ENCODE measurements at places on chromosomes 4 and X.

GRCh38 chrX:8724300-8724699 lies 7.6 kb downstream of the ANOS1 start:
- no peak for DNase-seq

DNA sequence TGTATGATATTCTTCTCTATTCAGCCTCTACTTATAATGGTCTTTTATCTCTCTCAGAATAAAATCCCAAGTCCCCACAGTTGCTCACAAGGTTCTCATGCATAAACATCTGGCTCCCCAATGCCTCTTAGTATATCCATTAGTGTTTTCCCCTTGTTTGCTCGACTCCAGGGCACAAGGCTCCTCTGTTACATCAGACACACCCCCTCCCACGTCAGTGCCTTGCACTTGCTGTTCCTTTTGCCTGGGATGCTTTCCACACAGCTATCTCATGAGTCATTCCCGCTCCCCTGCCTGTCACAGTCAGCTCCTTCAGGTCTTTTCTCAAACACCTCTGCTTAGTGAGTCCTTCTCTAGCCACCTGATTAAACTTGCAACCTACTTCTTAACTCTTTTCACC lies 260.2 kb downstream of the IL1RAPL1 start:
- peak; percentile 3 for DNase-seq

GRCh38 chr4:88005076-88005475 lies 2.4 kb upstream of the PKD2 start:
- peak; percentile 89 for DNase-seq

DNA sequence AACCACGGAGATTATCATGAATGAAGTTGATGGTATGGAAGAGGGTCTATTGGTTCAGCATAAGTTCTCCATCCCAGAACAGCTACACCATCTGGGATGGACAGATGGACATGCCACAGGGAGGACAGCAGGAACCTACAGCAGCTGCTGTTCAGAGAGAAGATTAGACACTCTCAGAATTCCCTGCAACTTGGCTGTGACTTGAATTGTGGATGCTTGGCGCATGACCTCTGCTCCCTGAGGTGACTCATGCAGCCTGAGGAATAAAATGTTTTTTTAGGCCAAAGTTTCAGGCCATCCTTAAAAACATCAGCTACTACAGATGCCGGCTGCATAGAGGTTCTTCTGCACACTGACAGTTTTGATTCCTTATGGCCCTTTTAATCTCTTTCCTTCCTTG lies 97.3 kb downstream of the RS1 start:
- peak; percentile 43 for DNase-seq

GRCh38 chrX:150913511-150913910 lies 15.0 kb upstream of the CD99L2 start:
- DNase-seq: peak; percentile 77

DNA sequence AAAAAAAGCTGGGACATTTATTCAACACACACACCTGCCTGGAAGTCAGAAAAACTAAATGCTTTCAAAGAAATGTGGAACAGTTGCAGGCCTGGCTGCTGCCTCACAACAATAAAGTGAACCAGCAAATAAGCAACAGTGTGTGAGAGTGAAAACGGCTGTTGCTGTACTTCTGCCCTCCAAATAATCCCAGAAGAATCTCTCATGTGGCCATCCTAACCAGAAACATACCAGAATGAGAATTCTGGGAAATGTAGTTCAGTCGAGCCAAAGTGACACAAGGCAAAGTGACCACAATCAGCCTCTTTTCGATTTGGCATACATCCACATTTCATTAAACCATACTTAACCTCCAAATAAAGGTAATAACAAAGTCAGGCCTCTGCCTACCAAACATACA lies 204.5 kb downstream of the SLC7A11 start:
- DNase-seq: peak; percentile 67

DNA sequence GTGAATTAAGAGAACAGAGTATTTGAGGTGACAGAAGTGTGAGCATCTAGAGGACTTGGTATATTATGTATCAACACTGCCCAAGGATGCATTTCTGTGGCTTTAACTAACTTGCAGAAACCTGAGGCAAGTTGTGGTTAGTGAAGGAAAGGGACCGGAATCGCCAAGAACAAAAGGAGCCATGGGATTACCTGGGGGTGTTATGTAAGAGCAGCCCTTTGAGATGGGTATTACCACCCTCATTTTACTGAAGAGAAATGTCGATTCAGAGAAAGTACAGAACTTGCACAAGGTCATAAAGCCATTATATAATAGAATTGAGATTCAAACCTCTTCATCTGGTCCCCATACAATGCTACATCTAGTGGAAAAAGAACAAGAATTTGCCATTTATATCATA lies 14.3 kb downstream of the TENM3 start:
- DNase-seq: no peak

DNA sequence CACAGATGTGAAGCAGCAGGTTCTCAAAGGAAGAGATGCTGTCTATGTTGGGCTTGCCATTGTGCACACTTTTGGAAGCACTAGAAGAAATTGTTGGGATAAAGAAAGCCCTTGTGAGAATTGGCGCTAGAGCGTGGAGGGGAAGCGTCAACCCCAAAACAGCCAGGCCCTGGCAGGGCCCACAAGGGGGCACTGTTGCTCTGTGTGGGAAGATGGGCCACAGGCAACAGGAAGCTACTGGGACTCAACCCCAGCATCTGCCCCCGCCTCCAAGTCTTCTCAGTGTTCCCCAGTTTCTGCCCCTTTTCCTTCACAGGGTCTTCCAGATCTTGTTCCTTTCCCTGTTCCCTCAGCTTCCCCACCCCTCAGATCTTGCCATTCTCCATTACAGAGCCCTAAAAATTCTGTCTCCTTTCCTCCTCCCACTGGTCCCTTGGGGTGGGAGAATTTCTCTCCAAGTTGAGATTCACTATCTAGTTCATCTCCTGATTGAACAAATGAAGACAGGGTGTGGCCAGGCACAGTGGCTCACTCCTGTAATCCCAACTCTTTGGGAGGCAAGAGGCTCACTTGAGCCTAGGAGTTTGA lies 85.5 kb downstream of the STARD8 start:
- DNase-seq: peak; percentile 29

DNA sequence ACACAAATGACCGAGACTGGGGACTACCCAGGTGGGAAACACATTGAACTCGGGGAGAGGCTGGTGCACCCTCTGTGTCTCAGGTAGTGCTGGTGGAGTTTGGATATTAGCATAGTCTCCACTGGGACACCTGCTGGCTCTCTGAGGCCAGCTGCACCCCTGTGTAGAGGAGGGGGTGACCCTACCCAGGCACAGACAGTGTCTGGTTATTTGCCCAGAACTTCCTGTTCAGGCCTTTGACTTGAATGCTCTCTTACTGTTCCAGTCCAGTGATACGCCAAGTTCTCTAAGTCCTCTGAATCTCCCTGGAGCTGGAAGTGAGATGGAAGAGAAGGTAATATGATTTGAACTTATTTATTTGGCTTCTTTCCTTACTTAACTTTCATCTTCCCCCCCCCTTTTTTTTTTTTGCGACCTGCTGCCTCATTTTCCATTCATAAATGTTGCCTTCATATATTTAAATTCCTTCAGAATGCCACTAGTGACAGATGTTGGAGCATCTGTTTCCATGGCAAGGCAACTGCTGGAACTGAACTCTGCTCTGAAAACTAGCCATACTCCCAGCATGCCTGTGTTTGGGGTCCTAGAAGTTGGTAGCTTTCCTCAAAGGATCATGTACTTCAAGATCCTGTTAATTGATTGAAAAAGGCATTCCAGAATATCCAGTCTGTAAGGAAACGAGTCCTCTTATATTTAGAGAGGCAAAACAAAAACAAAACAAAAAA lies 76.7 kb downstream of the AASDH start:
- no peak for DNase-seq

DNA sequence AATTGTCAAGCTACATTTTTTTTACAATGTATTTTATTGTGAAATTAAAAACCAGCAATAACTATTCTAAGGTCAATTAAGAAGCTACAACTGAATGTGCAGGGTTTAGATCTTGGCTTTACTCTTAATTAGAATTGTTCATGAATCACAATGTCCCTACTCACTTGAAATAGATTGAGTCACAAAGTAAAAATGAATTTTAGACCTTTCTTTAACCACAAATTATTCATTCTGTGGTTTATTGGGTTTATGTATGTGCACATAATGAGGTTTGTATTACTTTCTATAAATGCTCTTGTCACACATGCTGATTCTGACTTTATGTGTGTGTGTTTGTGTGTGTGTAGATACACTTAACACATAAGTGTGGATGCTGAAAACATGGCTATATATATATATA lies 647.0 kb upstream of the AADAT start:
- peak; percentile 54 for DNase-seq

GRCh38 chr4:153792618-153793247 lies 3.9 kb upstream of the SFRP2 start:
- DNase-seq: no peak

- no peak for DNase-seq
Observed at GRCh38 chr4:174713821-174714220, 115.2 kb downstream of the GLRA3 start.

GRCh38 chrX:44514272-44514671 lies 28.4 kb downstream of the FUNDC1 start:
- no peak for DNase-seq

DNA sequence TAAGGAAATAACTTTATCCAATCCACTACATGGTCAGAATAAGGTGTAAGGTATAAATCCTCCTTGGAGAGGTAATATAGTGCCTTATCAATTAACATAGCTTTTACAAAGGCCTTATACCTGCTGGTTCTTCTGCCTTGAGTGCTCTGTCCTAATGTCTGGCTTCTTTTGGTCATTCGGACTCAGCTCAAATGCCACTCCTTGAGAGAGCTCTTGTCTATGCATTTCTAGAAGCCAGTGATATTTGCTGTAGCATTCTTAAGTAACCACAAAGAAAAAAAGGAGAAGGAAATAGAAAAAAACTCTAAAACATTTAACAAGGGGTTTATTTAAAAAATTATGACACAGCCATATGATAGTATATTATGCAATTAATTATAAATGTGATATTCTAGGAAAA lies 444.8 kb upstream of the SLIT2 start:
- peak; percentile 30 for DNase-seq

- DNase-seq: no peak
Observed at GRCh38 chrX:15873566-15873965, 19.0 kb upstream of the AP1S2 start.

DNA sequence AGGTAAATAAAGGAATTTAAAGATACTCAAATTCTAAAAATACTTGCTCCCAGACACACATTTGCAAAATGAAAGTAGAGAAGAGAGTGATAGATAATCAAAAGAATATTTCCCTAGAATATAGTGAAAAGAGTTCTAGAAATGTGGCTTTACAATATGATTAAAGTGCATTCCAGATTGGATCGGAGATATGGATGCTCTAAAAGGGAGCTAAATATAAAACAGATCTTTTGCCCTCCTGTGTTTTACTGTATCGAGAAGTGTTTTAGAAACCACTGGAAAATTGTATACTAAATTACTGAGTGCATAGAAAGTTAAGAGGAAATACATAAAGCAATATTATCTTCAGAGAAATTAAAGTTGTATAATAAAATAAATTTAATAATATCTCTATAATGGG lies 1392.0 kb downstream of the TECRL start:
- DNase-seq: no peak

DNA sequence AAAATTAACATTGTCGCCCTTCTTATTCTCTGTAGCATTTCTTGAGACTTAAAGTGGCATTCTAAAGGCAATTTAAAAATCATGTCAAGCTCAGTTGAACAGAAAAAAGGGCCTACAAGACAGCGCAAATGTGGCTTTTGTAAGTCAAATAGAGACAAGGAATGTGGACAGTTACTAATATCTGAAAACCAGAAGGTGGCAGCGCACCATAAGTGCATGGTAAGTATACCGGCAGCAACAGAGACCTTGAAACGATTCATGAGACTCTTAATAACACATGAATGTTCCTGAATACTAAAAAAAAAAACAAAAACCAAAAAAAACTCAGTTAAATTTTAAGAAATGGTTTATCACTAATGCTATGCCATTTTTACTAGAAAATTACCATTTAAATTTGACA lies 82.4 kb upstream of the HPRT1 start:
- peak; percentile 36 for DNase-seq

DNA sequence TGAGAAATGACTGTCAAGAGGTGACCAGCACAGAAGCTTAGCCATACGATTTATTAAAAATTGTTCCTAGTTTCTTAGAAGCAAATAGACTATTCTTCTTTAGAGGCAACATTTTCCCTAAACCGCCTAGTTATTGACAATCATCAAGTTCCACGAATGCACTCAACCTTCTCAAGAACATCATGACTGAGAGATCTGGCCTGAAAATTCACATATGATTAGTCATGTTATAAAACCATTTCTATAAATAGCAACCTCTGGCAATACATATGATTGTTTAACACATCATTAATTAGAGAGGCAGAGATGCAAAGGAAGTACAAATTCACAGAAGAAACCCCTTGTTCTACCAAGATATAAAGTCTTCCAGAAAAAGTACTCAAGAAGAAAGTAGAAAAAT lies 6.7 kb downstream of the NUP62CL start:
- no peak for DNase-seq

DNA sequence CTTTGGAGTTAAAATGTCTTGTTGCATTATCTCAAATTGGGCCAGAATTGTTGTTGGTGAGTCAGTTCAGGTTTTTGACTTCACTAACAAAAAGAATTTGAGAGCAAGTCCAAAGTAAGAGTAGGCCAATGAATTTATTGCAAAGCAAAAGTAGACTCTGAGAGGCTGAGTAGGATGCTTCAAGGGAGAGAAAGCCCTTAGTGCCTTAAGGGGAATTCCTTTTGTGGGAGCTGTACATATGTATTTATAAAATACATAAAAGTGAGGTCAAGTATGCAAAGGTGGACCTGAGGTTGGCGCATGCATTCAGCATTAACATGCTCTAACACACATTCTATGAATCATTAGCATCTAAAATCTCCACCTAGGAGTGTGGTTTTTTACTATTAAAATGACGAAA lies 565.4 kb downstream of the GRXCR1 start:
- DNase-seq: peak; percentile 11

All from fibroblast of skin of right biceps (primary cell).